ENCODE measurements at places on chromosomes 5 and 9. TPM values are rescaled to one million over a fixed set of nuclear protein-coding genes. Genes with fewer than 3 reads are reported as not detected.

Gene REEP2
- total RNA-seq = 4.2 TPM

Gene FGF18
- total RNA-seq = not detected

Gene PKD2L2
- not detected for total RNA-seq

Gene EQTN
- 0.93 TPM for total RNA-seq

Gene SH3PXD2B
- total RNA-seq = 62.9 TPM

Gene IRX2
- 5.9 TPM for total RNA-seq

Gene MZB1
- total RNA-seq = not detected

Gene IGFBPL1
- not detected for total RNA-seq

Gene PLCXD3
- not detected for total RNA-seq

Gene C5orf52
- total RNA-seq = not detected

All from melanocyte of skin (primary cell).